ENCODE measurements at places on chromosomes 12 and 14.

DNA sequence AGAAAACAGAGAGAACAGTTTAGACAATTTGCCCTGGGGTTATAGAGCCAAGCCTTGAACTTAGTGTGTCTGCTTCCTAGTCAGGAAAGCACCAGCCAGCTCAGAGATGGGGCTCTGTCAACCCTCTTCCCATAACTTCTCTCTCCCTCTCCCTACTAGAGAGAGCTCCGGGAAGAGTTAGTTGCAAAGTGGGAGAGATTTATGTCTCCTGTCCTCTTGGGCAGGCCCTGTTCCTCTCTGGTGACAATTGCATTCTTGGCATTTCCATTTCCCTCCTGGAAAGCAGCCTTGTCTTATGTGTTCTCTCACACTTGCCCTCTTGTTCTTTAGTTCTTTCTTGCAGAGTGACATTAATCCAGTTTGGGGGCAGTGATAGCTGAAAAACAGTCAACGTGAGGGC is 42.1 kb upstream of the TUNAR start:
- no peak overlapping the region for H3K4me3 ChIP-seq
- H3K27me3 ChIP-seq = no peaks in the 10 kb centered on the region
- H3K27ac ChIP-seq = no peak overlapping the region

GRCh38 chr12:52254180-52254964 is 20.1 kb upstream of the KRT86 start:
- no peak for DNase-seq
- H3K4me1 ChIP-seq = peaks cover 43% of the 10 kb centered on the region
- peaks cover 22% of the 10 kb centered on the region for H3K36me3 ChIP-seq

- no peaks in the 10 kb centered on the region for H3K27me3 ChIP-seq
- peaks cover 70% of the 10 kb centered on the region for H3K4me1 ChIP-seq
- H3K36me3 ChIP-seq = peaks cover 56% of the 10 kb centered on the region
- DNase-seq = peak; percentile 16
Observed at GRCh38 chr12:54983536-54984101, 943 bp downstream of the TESPA1 start.

DNA sequence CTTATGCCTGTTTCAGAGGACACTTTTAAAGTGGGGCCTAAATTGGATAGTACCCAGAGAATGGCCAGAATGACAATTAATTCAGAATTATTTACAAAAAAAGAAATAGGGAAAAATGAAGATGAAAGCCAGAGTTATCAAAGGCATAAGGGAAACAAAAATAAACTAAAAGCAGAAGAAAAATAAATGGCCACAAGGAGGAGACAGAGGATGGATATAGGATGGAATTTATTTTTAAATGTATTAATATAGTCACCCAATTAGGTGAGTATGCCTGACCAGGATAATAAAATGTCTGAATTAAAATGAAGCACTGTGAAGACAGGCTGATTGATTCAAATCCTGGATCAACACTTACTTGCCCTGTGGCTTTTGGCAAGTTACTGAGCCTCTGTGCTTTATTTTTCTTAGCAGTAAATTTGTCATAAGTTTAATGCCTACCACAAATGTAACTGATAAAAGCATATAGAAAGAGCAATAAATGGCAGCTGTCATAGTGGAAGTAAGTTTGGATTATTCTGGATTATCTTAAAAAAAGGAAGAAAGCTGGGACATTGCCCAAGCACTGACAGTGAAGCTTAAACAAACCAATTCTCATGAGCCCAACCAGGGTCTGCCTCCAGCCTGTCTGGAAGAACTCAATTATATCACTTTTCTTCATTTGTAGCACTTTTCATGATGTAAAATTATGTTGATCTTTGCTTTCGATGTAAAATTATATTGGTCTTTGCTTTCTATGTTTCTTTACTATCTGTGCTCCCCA is 3.5 kb downstream of the CLEC9A start:
- no peak for DNase-seq
- H3K36me3 ChIP-seq = no peaks in the 10 kb centered on the region
- peaks cover 14% of the 10 kb centered on the region for H3K27me3 ChIP-seq
- no peak overlapping the region for H3K4me3 ChIP-seq
- no peak overlapping the region for H3K27ac ChIP-seq
- H3K4me1 ChIP-seq = no peaks in the 10 kb centered on the region

DNA sequence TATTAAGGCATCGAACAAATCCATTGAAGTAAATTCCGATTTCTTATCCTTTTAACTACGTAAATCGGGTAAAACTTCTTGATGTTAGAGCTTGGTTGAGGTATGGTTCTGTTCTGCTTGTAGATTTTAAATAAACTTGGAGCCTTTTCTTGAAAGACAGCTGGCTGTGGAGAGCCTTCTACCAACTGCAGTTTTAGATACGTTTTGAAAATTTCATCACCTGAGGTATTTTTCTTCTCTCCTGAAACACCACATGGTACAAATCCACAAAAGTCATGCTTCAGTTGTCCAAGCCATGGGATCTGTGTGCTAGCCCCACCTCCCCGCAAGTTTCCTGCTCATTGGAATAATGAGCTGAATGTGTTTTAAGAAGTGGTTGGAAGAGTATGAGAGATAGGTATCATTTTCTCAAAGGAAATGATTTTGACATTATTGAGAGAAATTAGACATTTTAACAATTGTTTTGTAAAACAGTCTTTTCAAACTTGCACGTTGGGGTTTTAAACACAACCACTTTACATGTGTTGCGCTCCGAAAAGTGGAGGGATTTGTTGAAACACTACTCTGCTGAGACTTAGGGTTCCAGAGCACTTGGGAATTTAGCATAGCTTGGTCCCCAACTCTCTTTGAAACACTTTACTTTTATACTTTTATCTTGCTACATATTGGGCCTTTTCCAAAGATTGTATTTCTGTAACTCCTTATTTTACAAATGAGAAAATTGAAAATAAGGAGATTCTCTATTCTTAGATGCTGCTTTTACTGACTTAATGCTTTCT is 1.4 kb downstream of the PPM1A start:
- peaks cover 22% of the 10 kb centered on the region for H3K36me3 ChIP-seq
- DNase-seq = no peak
- H3K27me3 ChIP-seq = no peaks in the 10 kb centered on the region
- H3K4me1 ChIP-seq = peaks cover 58% of the 10 kb centered on the region

DNA sequence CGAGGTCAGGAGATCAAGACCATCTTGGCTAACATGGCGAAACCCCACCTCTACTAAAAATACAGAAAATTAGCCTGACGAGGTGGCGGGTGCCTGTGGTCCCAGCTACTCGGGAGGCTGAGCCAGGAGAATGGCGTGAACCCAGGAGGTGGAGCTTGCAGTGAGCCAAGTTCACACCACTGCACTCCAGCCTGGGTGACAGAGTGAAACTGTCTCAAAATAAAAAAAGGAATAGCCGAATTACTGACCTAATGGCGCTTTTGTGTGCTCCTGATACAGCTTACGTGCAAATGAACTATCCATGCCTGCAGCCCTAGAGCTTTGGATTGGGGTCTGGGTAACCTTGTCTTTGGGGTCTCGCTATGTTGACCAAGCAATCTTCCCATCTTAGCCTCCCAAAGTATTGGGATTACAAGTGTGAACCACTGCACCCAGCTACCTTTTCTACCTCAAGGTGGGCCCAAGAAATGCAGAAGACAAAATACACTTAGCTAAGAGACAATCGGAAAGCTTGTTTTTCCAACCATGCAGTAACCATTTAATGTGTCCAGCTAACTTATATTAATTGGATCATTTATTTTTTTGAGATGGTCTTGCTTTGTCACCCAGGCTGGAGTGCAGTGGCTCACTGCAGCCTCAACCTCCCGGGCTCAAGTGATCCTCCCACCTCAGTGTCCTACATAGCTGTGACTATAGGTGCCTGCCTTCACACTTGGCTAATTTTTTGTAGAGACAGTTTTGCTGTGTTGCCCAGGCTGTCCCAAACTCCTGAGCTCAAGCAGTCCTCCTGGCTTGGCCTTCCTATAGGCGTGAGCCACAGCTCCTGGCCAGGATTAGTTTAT is 5.5 kb downstream of the PABPN1 start:
- no peak overlapping the region for H3K4me3 ChIP-seq
- DNase-seq = no peak
- H3K36me3 ChIP-seq = peaks cover 32% of the 10 kb centered on the region
- H3K27ac ChIP-seq = peak overlapping the region; percentile 20
- H3K27me3 ChIP-seq = no peaks in the 10 kb centered on the region

DNA sequence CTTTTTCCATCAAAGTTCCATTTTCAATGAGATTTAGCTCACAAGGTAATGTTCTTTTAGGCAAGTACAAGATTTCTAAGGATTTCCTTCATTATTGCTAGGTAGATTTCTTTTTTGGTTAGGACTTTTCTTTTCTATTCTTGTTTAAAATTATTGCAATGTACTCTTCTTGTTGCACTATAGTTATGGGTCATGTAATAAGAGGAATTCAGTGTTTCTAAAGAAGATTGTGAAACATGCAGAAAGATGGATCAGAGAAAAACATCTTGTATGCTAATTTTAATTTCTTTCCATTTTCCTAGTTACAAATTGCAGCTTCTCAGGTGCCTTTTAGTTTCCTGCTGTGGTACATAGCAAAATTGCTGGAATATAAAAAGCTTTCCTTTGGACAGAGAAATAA is 56.1 kb downstream of the BTG1 start:
- H3K27me3 ChIP-seq = no peaks in the 10 kb centered on the region
- H3K4me1 ChIP-seq = peaks cover 14% of the 10 kb centered on the region
- H3K4me3 ChIP-seq = no peak overlapping the region
- no peak overlapping the region for H3K27ac ChIP-seq
- peaks cover 2% of the 10 kb centered on the region for H3K36me3 ChIP-seq

DNA sequence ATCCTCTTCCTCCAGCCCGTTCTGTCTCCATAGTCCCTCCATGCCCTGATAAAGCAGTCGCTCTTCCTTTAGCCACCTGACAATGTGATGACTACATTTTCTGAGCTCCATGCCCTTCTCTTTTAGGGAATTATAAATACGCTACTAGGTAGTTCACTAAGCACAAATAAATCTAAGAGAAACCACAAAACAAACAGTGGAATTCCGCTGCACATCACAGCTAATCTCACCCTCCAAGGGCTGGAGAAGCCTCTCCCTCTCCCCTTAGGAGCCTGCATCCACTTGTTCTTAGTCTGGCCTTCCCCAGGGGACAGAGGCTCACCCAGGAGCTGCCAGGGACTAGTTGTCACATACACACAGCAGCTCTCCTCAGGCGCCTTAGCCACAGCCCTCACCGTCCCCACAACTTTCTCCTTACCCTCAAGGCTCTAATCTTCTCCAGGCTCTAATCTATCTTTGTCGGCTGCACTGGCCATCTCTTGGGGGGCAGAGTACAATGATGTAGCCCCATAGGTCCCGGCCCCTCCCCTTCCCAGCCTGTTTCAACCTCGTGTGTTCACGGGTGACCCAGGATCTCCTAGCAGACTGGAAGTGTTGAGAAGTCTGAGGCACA is 55.9 kb upstream of the GPR68 start:
- no peak overlapping the region for H3K4me3 ChIP-seq
- H3K27ac ChIP-seq = peak overlapping the region; percentile 20
- peaks cover 90% of the 10 kb centered on the region for H3K36me3 ChIP-seq
- H3K27me3 ChIP-seq = no peaks in the 10 kb centered on the region
- no peak for DNase-seq
- H3K4me1 ChIP-seq = peaks cover 40% of the 10 kb centered on the region

- H3K4me3 ChIP-seq = no peak overlapping the region
- DNase-seq = no peak
- H3K27ac ChIP-seq = no peak overlapping the region
- peaks cover 13% of the 10 kb centered on the region for H3K27me3 ChIP-seq
- no peaks in the 10 kb centered on the region for H3K4me1 ChIP-seq
Observed at GRCh38 chr12:102334765-102335164, 137.1 kb upstream of the PMCH start.

DNA sequence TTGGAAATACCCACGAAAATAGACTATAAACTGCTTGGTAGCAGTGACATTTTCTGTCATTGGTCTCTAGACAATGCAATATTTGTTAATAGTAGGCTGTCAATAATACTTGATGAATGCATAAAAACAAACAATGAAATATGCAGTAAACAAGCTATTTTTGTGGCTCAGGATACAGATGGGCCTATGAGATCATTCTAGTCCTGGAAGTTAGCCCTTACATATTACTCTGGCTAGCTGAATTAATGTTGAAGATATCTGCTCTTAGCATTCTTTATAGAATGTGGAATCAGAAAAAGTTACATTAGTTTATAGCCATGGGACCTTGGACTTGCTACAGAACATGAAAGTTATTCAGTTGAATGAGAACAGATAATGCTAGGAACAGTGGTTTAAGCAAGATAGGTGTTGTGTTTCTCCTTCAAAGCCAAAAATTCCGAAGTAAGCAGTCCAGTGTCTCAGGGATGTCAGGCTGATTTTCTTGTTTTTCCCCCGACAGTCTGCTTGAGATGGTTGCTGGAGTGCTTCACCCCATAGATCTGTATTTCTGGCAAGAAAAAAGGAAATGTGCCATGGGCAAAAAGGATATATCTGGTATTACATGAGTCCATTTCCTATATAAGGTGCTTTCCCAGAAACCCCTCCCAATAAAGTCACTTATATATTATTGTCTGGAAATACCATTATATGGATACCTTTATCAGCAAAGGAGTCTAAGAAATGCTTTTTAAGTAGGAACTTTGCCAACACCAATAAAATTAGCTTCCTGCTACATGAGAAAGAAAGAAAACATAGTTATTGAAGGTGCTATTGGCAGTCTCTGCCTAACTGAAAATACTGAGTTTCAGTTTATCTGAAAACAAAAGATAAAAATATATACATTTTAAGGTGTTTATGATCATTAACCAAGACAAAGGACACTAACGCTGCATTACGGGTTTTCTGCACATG is 619.4 kb upstream of the ATP2B1 start:
- DNase-seq = no peak
- no peak overlapping the region for H3K27ac ChIP-seq
- H3K4me1 ChIP-seq = no peaks in the 10 kb centered on the region
- H3K27me3 ChIP-seq = no peaks in the 10 kb centered on the region

- peaks cover 15% of the 10 kb centered on the region for H3K4me1 ChIP-seq
- H3K27me3 ChIP-seq = peaks cover 4% of the 10 kb centered on the region
- DNase-seq = no peak
- H3K4me3 ChIP-seq = no peak overlapping the region
- H3K27ac ChIP-seq = no peak overlapping the region
Observed at GRCh38 chr14:31950764-31951637, 126.1 kb upstream of the ARHGAP5 start.

DNA sequence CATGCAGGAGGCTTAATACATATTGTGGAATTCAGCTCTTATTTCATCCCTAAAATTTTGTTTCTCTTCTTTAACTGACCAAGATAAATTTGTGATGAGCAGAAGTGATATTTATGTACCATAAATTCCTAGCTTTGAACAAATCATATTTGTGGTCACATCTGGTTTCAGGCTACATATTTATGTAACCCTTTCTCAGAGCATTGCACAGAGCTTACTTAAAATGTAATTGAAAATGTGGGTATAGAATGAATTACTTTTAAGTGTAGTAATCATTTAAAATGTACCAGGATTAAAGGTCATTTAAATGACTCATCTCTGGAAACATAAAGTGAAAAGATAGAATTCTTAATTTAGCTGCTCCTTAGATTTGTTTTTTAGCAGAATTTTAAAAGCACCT is 129.9 kb upstream of the FRMD6 start:
- peaks cover 17% of the 10 kb centered on the region for H3K27me3 ChIP-seq
- no peak overlapping the region for H3K4me3 ChIP-seq

DNA sequence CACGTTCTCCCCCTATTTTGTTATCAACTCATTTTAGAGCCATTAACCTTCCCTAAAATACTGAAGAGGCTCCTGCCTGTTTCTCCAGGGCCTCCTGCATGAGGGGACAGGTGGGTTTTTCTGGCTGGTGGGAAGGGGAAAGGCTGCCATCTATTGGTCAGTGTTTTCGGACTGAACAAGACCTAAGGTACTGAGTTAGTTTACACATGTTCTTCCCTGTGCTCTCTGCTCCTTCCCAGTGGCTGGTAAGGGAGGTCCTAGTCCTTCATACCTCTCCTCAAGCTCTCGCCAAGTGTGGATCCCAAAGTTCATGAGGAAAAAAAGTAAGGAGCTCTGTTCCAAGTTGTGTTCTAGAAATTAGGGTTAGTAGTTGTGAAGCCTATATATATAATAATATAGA is 357.5 kb downstream of the FSCB start:
- H3K4me3 ChIP-seq = no peak overlapping the region
- H3K27me3 ChIP-seq = no peaks in the 10 kb centered on the region
- H3K27ac ChIP-seq = no peak overlapping the region
